ENCODE measurements at places on chromosomes 6 and 20.
A peak's percentile ranks its signal among the peaks of the same experiment; 100 is the strongest.

DNA sequence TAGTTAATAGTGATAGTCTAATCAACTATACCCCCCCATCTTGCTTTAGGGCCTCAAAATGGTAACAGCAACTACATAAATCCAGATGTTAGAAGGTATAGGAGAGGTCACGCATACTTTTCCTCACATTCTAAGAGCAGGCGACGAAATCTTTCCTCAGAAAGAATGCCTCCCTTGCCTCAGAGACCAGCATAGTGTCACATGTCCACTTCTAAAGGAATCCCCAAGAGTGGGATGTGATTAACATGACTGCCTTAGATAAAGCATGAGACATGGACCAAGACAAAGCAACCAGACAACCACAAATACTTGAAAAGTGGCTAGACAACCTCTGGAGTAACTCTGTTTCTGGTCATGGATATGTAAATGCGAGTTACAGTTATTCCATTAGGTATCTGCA lies 710.7 kb downstream of the EYS start:
- no peak for DNase-seq

- DNase-seq: no peak
Measured at GRCh38 chr6:136677822-136678221, 114.5 kb downstream of the MAP3K5 start.

GRCh38 chr6:158452191-158452590 lies 107.7 kb upstream of the TMEM181 start:
- DNase-seq: no peak

GRCh38 chr6:47034421-47034820 lies 7.7 kb downstream of the ADGRF1 start:
- DNase-seq: no peak

- no peak for DNase-seq
Measured at GRCh38 chr6:1849691-1850090, 240.0 kb downstream of the FOXC1 start.

DNA sequence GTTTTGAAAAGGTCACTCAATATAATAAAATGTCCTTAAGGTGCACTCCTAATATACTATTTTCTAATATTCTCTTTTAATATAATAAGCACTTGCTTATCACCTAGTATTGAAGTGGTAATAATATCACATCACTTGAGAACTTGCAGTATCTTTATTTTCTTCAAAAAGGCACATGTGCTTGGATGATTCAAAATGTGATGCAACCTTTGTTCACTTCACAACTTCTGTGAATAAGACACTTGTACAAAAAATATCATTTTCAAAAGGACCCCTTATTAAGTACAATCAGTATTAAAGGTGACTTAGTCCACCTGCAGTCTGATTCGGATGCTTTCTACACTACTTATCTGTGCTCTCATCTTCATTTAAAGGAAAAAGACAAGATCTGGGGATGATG lies 3.4 kb downstream of the PRELID3B start:
- no peak for DNase-seq

GRCh38 chr6:112221981-112222852 lies 32.1 kb downstream of the LAMA4 start:
- peak; percentile 86 for DNase-seq

DNA sequence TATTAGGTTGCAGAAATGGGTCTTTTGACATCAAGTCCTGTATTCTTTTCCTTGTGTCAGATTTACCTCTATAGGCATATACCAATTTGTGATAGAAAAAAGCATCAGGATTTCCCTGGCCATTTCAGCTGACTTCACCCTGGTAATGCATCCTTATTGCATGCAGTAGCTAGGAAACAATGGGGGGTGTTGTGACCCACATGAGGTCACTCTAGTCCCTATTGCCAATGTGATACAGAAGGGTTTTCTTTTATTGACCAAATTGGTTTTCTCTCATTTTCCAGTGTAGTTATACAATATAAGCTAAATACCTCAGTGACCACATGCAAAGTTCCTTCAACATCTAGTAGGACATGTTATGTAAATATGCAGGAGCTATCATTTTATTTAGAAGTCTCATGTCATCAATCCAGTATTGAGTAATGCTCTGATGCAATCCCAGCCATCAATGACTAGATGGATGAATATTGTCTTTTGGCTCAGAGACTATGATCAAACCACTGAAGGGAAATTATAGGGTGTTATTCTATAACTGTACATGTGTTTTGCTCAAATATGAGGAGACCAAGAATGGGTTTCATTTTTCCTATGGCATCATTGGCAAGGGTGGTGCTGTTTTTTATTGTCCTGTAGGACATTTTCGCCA lies 177.7 kb downstream of the KLHL32 start:
- no peak for DNase-seq

- no peak for DNase-seq
Measured at GRCh38 chr6:146767632-146768031, 168.9 kb downstream of the ADGB start.

- no peak for DNase-seq
Measured at GRCh38 chr6:105493736-105494135, 90.9 kb upstream of the PREP start.

- no peak for DNase-seq
Measured at GRCh38 chr6:32427218-32427617, 12.5 kb upstream of the HLA-DRA start.

GRCh38 chr6:114556846-114557488 lies 214.1 kb upstream of the HS3ST5 start:
- no peak for DNase-seq

- DNase-seq: no peak
Measured at GRCh38 chr20:44092551-44093248, 94.3 kb downstream of the JPH2 start.

- no peak for DNase-seq
Measured at GRCh38 chr6:168107191-168107983, 28.4 kb upstream of the FRMD1 start.

DNA sequence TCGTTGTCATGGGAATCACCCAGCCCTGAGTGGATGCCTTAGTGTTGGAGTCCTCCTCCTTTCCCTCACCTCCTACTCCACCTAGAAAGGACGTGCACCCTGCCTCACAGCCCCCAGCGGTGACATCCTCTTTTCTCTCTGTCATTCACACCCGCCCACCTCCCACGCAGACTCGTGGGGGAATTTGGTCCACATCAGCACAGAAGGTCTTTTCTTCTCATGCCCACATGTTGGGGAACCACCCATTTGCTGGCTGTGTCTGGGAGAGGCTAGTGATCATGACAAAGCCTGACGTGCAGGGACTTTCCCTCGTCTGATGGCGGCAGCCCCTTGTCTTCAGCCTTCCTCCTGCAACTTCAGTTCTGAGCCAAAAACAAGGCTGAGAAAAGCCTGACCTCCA lies 96.0 kb upstream of the CNKSR3 start:
- no peak for DNase-seq

GRCh38 chr6:111604259-111605099 lies 1.2 kb downstream of the TRAF3IP2 start:
- DNase-seq: peak; percentile 72

DNA sequence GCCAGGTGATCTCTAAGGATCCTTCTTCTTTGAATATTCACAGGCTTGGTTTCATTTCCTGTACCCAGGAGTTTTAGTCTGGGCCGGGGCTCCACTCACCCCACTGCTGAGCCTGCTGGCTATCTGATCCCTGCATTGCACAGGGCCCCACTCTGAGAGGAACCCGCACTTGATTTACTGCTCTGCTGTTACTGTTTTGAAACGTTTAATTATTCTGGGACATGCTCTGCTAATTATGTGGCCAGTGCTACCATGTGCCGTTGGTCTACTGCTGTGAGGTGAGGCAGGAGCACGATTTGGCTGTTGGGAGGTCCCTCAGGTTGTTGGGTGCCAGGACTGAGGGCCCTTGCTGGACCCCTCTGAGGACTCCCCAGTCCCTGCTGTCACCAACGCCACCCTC lies 108.7 kb upstream of the SIRPA start:
- DNase-seq: no peak

DNA sequence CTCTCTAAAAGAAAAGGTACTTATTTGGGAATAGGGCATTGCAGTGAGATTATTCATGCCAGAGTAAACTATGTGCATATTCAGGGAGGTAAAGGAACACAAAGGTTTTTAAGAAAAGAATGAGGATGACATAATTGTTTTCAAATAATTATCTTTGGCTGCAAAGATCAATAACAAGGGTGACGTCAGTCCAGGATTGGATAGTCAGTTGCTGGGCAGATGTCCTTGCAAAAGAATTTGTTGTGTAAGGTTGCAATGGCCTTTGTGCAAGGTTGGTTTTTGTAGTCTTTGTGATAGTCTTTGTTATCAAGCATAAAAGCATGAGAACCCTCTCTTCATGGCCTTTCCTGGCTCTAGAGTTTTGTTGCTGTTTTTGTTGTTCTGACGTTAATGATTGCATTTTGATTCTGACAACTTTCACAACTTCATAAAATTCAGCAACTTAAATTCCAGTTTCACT lies 17.7 kb downstream of the LOC128125822 start:
- no peak for DNase-seq

DNA sequence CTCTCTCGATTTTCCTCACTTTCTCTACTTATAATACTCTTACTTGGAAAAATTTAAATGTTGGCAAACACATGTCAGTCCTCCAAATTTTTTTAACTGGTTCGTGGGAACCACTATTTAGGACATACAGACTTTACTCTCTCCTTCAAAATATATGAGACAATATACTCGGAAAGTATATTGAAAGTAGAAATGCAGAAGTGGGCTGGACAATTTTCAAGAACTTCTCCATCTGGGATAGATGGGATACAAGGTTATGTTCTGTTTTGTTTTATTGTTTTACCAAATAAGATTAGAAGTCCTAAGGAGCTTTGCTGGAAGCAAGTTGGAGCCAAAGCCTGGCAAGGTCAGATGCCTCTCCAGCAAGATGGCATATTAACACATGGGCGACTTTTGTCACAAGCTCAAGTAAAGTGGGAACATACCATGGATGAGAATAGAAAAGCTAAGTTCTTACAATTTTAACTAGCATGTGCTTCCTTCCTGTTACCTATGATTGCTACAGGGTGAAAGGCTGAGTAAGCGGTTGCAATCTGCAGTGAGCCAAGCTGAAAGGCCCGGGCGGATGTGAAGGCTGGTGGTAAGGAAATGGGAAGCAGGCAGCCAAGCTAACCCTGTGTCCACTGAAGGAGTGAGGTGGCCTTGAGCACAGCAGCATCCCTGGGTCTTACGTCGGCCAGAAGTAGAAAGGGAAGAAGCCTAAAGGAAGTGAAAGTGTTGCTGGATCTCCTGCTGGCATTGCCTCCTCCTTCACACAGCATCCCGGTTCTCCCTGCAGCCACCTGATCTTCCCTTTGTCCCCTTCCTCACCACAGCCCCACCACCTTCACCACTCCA lies 7.1 kb downstream of the MAP3K5 start:
- DNase-seq: no peak

Measured in GM04504 (cell line).